ENCODE measurements at places on chromosomes 6 and 20.
A peak's percentile ranks its signal among the peaks of the same experiment; 100 is the strongest.

- no peak for DNase-seq
These were observed 87.1 kb downstream of the ZDHHC14 start for GRCh38 chr6:157468054-157468453.

DNA sequence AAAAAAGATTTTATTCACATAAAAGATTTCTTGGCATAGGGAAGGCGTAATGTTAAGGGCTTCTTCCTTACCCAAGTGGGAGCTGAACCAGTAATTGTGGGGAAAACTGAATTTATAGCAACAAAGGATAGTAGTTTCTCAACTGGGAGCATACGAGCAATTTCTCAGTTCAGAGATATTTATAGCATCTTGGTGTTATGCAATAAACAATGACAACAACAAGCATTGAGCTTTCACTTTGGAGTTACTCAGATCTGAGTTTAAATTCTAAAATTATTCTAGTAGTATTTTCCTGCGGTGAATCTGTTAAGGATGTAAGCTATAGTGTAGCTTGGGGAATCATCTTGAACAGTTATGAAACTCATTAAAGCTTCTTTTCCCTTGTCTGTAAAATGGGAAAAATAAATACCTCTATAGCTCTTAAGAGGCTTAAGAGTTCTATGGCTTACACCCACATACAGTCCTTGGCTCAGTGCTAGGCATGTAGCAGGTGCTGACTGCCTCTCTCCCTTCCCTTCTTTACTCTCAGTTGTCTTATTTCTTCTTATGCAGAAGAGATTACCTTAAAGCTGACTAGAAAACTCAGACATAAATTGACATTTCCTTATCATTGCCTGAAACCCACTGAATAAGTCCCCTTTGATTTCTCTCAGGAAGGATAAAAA is 58.8 kb downstream of the SAMD5 start:
- no peak for DNase-seq

GRCh38 chr6:139147628-139148027 is 12.7 kb downstream of the HECA start:
- DNase-seq: no peak

DNA sequence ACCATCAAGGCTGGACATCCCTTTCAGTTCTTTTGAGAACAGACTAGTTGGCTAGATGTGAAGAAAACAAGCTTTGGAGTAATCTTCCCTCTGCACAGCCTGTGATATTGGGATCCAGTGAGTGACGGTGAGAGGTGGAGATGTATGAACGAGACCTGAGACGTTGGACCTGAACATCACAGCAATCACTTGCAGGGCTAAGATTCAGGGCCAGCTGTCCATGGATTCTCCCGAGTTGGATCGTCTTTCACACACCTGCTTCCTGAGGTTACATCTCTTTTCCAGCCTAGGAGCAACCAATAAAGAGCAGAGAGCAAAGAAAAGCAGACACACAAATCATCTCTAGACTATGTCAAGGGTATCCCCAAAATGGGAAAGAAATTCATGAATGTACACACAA is 30.0 kb upstream of the TMEM14A start:
- no peak for DNase-seq

GRCh38 chr6:52576392-52577021 is 353 bp downstream of the TRAM2 start:
- DNase-seq: peak; percentile 74

DNA sequence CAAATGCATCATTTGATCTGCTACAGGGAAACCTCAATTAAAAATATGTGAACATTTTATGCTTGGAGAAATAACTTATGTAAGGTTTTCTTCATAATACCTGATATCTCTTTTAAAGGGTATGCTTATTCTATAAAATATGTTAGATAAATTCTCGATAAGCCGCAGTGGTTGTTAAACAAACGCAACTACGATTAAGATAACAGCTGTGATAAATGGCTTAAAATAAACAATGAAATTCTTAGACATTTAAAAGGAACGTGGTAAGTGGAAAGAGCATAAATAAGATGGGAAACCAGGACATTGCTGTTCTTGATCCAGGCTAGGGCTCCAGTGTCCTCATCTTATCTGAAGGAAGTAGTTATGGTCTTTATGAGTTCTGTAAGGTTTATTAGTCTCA is 415.9 kb downstream of the CD83 start:
- no peak for DNase-seq

DNA sequence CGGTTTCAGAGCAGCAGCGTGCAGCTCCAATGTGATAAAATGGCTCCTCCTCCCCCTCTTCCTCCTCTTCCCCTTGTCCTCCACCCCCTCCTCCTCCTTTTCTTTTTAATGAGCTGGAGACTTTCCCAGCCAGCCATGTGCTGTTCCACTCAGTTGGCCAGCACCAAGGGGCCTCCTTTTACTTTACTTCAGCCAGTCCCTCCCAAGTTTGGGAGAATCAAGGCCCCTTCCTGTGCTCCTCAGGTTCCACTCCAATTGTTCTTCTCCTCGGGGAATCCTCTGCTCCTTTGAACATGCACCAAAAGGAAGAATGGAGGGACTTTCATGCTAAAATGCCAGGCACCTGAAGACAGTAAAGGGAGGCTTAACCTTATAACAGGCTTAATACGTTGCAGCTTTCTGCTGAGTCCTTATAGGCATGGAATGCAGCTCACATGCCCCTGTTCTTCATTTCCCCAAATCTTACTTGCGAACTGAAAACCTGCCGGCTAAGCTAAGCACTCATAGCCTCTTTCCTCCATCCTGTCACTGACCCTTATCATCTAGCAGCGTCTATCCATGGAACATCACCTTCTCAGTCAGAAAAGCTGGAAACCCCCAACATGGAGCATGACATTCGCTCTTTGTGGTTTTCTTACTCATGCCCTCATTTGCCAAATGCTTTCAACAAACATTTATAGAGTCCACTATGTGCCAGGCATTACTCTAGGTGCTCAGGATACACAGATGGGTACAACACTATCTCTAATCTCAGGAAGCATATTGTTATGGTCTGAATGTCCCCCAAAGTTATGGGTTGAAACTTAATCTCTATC is 170.6 kb downstream of the PHACTR1 start:
- no peak for DNase-seq

DNA sequence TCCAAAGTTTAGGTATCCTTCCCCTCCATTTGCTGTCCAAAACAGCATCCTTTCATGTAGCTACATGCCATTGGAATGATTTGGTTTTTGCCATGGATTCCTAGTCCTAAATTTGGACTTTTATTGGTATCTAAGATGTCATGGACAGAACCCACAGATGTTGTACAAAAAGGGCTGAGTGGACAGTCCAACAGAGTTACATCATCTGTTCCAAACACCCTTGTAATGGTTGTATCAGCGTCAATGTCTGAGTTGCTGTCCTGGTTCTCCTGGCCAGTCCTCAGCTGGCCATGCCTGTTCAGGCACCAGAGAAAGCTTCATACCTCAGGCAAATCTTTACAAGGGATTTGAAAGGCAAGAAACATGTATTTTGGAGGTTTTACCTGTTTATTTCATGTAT is 191.3 kb downstream of the ESR1 start:
- no peak for DNase-seq

DNA sequence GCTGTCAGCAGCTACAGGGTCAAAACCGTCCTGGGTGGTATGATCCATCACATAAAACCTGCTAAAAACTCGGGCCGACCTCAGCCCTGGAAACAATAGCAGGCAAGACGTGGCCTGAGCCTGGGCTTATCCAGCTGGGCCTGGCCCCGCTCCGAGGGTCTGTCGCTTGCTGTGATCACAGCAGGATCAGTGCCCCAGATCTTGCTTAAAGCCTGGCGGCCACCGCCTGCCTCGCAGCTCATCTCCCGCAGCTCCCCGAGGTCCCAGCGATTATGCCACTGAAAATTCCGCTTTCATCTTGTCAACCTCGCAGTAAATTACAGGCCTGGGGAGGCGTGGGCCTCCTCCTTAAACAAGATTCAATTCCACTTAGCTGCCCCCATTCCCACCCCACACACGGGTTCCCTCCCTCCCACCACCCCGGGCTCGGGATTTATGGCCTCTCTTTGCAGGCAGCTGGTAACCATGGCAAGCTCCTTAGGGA is 40.1 kb downstream of the CDH22 start:
- peak; percentile 37 for DNase-seq

GRCh38 chr20:20518263-20518662 is 150.4 kb downstream of the INSM1 start:
- DNase-seq: no peak

DNA sequence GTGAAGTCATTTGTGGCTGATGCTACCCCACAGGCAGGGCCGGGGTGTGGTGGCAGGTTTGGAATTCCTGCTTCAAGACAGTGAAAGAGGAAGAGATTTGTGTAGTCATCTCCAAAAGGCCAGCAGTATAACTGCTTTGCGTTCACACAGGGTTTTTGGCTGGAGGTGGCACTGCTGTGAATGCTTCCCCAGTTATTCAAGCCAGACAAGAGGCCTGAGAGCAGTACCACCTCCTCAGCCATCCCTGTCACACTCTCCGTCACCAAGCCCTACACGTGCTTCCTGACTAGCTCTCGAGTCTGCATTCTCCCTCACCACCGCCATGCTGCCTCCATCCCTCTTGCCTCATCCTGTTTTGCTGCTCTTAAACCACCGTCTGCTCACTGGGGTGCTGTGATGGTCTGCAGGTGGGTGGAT is 23.9 kb downstream of the ARMC2 start:
- no peak for DNase-seq

GRCh38 chr20:63942250-63942951 is 13.8 kb downstream of the UCKL1 start:
- peak; percentile 66 for DNase-seq

DNA sequence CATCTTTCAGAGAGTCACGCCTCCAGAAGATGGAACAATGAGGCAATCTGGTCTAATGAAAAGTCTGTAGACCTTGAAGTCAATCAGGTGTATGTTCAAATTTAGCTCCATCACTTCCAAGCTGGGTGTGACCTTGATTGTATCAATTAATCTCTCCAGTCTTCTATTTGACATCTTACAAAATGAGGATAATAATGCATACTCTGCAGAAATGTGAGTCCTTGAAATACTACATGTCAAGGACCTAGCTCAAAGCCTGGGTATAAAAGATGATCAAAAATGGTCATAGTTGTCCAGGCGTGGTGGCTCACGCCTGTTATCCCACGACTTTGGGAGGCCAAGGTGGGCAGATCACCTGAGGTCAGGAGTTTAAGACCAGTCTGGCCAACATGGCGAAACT is 29.8 kb downstream of the CGA start:
- no peak for DNase-seq

- DNase-seq: no peak
These were observed 134.6 kb upstream of the EEF1E1 start for GRCh38 chr6:8236956-8237355.

DNA sequence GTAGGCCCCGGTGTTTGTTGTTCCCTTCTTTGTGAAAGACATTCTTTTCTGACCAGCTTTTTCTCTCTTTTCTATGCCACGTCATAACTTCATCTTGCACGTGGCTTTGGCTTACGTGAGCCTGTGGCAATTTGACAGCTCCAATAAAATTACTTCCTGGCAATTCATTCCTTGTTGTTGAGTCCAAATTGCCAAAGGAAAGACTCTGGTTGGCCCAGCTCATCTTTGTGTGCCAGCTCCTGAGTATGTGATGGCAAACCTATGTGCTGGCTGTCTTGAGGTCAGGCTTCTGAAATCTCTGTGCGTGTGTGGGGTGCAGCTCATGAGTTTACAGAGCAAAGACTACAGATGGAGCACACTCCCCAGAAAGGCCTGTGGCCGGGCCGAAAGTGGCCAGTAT is 272.5 kb upstream of the SGK1 start:
- DNase-seq: no peak

GRCh38 chr20:47982574-47983360 is 197.5 kb upstream of the SULF2 start:
- DNase-seq: no peak

GRCh38 chr6:42038163-42038562 is 12.2 kb upstream of the TAF8 start:
- no peak for DNase-seq

DNA sequence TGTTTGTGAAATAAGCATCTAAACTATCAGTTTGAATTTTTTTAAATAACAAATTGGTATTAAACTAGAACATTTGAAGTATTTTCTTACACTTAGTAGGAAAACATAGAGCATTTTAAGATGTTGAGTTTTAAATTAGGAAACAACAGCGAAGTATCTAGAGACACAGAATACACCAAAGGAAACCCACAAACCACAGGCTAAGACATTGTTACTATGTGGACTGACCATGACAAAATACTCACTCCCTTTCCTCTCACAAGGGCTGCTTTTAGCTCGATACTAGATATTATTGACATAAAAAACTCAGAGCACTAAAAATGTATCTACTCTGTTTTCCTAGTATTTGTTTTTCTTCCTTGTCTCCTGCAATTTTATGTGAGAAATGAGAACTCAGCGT is 266.0 kb upstream of the CITED2 start:
- DNase-seq: no peak

- DNase-seq: no peak
These were observed 44.7 kb downstream of the NCOA3 start for GRCh38 chr20:47546184-47547033.

- no peak for DNase-seq
These were observed 402.9 kb upstream of the RUNX2 start for GRCh38 chr6:44925100-44925739.

GRCh38 chr6:146135167-146135566 is 106.3 kb downstream of the GRM1 start:
- no peak for DNase-seq

DNA sequence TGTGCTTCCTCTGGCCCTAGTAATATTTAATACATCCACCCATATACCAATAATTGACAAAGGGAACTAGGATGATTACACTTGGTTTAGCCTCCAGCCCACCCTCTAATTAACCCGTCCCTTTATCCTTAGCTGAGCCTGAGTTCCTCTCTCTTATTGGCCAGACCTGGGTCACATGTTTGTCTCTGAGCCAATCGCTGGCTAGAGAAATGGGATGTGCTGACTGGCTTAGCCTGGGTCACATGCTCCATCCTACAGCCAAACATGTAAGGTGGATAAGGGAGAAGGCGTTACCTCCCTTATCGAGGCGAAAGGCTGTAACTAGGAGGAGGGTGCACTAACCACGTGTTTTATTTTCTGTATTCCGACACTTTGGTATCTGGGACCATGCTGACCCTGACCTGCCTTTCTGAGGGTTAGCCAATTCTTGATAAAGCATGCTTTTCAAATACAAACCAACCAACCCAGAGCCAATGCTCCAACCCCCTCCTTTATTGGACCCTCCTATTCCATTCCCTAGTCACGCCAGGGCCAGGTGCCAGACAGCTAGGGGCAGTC is 262.7 kb downstream of the PREX1 start:
- DNase-seq: peak; percentile 32

DNA sequence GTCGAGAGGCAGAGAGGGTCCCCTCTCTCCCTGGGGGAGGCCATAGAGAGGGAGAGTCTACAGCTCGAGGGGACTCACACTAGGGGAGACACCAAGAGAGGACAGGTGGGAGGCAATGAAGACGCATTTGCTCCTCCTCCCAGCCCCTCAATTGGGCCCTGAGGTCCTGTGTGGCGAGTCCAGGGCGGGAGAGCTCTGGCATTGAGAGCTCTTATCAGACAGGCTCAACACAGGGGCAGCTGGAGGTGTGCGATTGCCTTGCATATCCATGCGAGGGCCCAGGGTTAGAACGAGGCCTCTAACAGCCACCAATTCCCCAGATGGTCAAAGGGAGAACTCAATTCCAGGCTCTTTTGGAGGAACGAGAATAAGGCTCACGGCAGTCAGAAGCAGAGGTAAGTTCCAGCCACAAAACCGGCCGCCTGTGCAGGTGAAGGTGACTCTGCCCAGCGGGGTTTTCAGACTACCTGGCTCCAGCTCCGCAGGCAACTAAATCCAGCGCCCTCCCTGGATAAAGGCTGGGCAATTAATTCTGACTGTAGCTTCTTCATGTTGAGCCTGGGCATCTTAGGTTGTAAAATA is 94.0 kb upstream of the MPC1 start:
- no peak for DNase-seq

- DNase-seq: no peak
These were observed 58.5 kb downstream of the RBM38 start for GRCh38 chr20:57449398-57450354.

- no peak for DNase-seq
These were observed 1.1 kb upstream of the TGM2 start for GRCh38 chr20:38165966-38166702.

Measured in BE2C (cell line).